ENCODE measurements at places on chromosomes 1 and 21.

GRCh38 chr1:99766378-99766800, at the start of gene FRRS1:
Gene FRRS1 (minus strand): TSS chr1:99766635. CDS start chr1:99748768, 17,867 bp downstream.
- peak; percentile 82 for DNase-seq

GRCh38 chr21:45713613-45714012, 70.1 kb downstream of the PCBP3 start:
- DNase-seq, result no peak

DNA sequence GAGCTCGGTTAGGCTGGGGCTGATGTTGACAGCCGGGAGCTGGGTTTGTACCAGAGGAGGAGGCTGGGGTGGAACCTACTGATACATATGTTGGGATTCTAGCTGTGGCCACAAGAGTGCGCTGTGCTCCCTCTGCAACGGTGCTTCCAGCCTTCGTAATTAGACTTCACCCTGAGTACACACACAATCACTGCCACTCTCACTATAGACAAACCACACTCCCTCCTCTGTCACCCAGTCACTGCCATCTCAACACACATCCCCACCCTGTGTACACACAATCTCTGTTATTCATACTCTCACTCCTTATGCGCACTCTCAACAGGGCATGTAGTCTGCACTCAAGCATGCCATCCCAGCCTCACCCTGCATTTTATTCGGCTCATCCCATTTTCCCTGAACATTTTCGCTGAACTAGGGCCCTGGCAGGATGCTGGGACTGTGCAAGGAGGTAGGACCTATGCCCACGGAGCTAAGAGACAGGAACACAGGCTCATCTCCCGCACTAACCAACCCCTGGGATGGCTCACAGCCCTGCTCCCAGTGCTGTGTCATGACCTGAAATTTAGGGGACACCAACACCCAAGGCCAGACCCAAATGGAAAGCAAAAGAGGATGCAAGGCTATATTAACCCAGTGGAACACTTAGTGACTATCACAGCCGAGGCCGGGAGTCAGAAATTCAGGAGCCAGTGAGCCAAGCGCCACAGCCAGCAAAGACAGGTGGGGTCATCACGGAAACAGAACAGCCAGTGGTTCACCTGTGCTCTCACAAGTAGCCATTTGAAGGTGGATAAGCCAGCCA, 5.7 kb downstream of the GJB3 start:
- peak; percentile 79 for DNase-seq

DNA sequence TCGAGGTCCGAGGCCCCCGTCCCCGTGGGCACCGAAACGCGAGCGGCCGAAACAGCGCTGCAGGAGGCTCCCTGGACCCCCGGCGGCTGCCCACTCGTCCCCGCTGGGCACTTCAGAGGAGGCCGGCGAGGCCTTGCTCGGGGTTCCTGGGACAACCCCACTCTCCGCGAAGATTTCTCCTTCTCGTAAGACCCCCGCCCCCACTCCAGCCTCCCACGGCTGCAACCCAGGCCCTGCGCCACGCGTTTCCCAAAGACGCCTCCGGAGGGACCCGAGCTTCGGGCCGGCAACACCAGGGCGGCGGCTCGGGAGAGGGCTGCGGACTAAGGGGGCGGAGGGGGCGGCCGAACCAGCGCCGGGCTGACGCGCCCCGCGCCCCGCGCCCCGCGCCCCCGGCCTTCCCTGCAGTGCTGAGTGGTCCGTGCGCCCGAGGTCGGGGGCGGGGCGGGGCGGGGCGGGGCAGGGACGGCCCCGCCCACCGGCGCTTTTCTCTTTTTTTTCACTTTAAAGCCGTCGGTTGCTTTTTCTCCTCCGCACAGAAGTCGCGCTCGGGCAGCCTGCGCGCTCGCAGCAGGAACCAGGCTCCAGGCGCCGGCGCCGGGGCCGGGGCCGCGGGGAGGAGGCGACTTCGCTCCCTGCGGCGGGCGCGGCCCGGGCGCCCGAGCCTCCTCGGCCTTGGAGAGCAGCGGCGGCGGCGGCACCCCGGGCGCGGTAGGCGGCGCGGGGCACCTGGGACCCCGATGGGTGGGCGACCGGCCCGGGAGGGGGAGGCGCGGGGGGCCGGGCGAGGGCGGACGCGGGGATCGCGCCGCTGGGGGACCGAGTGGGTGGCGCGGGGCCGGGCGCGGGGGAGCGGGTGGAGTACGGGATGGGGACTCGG, at the start of gene SPSB1:
Gene SPSB1 (plus strand): TSS at position 534 of the 880 bp plus-strand sequence. CDS start 62,998 bp downstream, outside the sequence.
- DNase-seq, result peak; percentile 81

GRCh38 chr1:119676571-119677206, 28.6 kb upstream of the ZNF697 start:
- peak; percentile 73 for DNase-seq

- DNase-seq, result peak; percentile 44
These were observed 3.7 kb downstream of the TCHH start for GRCh38 chr1:152111515-152111968.

DNA sequence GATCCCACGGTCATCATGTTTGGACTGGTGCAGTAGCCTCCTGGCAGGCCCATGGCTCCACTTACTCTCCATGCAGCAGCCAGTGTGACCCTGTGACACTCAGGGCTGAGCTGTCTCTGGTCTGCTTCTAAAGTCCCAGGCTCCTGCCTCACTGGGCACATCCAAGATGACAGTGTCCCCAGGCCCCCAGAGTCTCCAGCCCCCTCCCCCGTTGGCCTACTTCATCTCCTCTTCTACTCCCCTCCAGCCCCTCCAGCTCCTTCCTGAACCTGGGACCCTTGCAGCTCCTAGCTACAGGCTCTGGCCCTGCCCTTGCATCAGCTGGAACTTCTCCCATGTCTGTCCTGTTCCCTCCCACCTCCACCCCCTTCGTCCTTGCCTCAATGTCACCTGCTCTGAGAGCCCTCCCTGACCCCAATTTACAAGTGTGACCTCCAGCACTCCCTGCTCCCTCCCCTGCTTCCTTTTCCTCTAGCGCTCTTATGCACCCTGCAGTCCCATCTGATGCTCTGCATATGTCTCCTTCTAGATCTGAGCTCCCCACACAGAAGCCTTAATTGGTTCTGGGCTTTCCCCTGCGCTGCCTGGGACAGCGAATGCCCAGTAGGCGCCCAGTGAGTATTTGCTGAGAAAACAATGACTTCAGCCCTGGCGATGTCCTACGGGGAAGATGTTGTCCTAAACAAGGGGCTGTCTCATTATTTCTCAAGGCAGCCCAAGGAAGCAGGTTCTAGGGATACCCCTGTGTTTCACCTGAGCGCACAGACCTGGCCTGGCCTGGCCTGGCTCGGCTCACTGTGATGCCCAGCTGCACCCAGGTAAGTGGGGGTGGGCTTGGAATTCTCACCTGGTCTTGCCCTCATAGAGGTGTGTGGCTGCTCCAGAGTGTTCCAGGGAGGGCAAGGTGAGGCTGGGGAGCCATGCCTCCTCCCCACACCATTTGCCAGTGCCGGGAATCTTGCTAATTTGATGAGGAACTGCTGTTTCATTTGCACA, 600.6 kb downstream of the PTPRU start:
- no peak for DNase-seq

DNA sequence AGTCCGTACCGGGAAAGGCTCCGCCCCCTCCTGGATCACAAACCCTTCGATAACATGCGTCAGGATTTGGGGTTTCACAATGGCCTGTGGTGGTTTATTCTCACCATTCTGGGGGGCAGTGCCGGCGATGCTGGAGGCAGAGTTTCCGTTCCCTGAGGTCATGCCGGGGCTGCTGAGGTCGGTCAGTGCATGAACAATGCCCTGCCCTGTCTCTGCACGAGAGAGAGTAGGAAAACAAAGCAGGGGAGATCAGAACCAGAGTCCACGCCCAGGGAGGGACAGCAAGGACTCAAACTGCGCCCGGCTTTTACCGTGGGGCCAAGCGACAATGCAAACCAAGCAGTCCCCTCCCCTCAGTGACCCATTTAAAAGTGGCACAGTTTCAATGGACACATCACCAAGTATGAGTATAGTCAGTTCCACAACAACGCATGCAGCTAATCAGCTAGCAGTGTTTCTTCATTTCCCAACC, 13.2 kb upstream of the A3GALT2 start:
- peak; percentile 88 for DNase-seq
